Activated T-cell treated with anti-CD3 and anti-CD28 coated beads, Interleukin-2, amount 50 U/mL, for 72 hours (primary cell): ENCODE measurements at places on chromosomes 7 and 10. TPM values are rescaled to one million over a fixed set of nuclear protein-coding genes. Genes with fewer than 3 reads are reported as not detected.

DNA sequence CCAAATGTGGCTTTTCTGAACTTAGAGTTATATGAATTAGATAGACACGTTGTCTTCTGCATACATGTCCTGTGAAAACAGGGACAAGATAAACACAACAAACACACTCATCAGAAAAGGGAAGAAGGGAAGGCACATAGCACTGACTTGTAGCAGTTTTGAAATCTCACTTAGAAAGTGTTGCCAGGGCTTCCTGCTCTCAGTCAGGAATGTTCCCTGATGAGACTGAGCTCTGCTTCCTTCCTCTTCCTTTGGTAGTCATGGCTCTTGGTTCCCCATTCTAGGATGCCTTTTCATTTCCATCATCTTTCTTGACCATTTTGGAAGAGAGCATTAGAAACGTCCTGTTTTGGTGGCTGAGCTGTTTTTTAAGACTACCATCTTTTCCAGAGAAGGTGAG is 233.8 kb upstream of the LYZL1 start:
- no peak for DNase-seq
- H3K27ac ChIP-seq: no peak overlapping the region
- H3K36me3 ChIP-seq: no peaks in the 10 kb centered on the region

DNA sequence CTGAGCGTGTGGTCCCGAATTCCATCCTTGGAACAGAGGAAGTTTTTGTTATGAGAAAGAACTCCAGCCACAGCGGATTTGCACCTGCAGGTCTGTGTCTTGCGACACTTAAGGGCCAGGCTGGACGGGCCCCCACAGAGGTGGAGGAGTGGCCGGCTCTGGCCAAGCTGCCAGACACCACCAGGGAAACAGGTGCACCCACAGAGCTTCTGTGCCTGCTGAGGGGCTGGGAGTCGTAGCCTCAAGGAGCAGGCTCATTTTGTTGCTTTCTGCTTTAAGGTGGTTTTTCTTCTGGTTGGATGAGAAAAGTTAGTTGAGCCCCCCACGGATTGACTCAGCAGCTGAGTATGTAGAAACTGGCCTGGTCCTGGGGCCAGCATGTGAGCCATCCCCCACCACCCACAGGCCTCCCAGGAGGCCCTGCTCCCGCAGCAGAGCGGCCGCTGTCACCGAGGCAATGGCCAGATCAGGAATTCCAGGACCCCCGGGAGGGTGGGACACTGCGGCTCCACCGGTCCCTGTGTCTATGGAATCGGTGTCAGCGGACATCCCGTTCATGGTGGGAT is 41.9 kb downstream of the NKX6-2 start:
- no peak overlapping the region for H3K4me3 ChIP-seq
- no peak for DNase-seq
- H3K27ac ChIP-seq: no peak overlapping the region
- no peaks in the 10 kb centered on the region for H3K4me1 ChIP-seq

DNA sequence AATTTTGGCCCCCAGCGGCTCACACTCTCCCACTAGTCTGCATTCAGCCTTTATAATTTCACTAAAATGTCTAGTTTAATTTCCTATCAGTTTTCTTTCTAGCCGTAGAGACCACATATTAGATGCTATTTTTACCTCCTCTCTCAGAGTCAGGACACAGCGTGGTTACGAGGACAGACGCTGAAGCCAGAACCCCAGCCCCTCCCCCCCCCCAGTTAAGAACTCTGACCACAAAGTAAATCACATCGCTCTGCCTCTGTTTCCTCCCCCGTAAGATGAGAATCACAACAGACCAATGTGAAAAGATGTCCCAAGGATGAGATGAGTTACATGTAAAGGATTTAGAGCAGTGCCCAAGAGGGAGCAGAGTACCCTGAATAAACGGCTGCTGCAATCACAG is 11.1 kb upstream of the TARP start:
- no peak for DNase-seq
- no peak overlapping the region for H3K27ac ChIP-seq
- H3K4me3 ChIP-seq: no peak overlapping the region
- H3K27me3 ChIP-seq: no peaks in the 10 kb centered on the region
- no peaks in the 10 kb centered on the region for H3K4me1 ChIP-seq
- H3K36me3 ChIP-seq: no peaks in the 10 kb centered on the region

The OR2AE1 gene
- 0.53 TPM for total RNA-seq

DNA sequence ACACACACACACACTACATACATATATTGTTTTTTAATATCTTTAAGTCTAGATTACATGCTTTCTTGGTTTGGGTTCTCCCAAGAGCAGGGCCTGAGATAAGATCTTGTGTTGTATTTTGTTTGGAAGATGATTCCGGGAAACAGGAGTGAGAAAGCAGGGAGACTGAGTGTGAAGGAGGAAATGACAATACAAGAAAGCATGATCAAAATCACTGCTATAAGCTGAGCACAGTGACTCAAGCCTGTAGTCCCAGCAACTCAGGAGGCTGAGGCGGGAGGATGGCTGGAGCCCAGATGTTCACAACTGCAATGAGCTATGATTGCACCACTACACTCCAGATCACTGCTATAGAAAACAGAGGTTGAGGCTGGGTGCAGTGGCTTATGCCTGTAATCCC is 267.6 kb downstream of the SKIDA1 start:
- DNase-seq: no peak
- no peak overlapping the region for H3K4me3 ChIP-seq
- H3K36me3 ChIP-seq: no peaks in the 10 kb centered on the region
- H3K27ac ChIP-seq: no peak overlapping the region
- no peaks in the 10 kb centered on the region for H3K27me3 ChIP-seq

- peaks cover 12% of the 10 kb centered on the region for H3K4me1 ChIP-seq
- DNase-seq: no peak
- H3K27ac ChIP-seq: no peak overlapping the region
- no peak overlapping the region for H3K4me3 ChIP-seq
Observed at GRCh38 chr10:5876181-5876768, 13.4 kb downstream of the ANKRD16 start.

DNA sequence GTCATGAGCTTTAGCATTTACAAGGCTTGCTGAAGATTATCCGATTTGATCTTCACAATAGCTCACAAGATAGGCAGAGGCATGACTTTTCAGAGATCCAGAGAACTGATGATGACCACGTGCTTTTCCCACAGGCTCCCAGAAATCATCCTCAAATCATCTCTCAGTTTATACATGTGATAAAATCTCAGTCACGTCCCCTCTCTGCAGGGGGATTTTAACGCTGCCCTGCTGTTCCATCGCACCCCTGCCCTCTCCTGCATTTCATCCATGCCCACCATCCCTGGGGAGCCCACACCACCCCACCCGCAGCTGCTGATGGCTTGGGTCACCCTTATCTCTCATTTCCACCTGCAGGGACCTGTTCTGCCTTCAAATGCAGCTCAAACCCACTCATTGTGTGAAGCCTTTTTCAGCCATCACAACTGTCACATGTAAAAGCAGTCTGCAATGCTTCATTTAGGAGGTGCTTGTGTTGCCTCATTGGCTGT is 141.8 kb downstream of the DIP2C start:
- H3K4me1 ChIP-seq: peaks cover 4% of the 10 kb centered on the region
- DNase-seq: no peak
- no peak overlapping the region for H3K27ac ChIP-seq
- H3K36me3 ChIP-seq: no peaks in the 10 kb centered on the region

The TMEM176A gene
- 0.24 TPM for total RNA-seq

GRCh38 chr7:159039716-159040115 is 105.0 kb downstream of the VIPR2 start:
- no peak for DNase-seq
- H3K4me3 ChIP-seq: no peak overlapping the region
- peaks cover 7% of the 10 kb centered on the region for H3K27me3 ChIP-seq

DNA sequence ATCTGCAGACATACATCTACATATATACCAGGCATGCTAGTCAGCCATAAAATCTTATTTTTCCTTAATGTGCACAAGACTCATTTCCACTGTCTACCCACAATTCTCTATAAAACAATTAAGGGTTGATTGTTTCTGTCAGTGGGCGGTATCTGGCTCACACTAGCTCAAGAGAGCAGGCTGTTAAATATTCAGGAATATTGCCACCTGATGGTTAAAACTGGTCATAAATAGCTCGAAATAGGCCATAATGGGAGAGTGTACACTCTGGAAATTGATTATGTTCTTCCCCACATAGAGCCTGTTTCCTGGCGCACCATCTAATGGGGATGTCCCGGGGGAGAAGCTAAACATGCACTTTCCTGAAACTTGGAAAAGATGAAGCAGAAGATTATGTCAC is 620.6 kb upstream of the ANKRD30A start:
- no peaks in the 10 kb centered on the region for H3K4me1 ChIP-seq
- H3K4me3 ChIP-seq: no peak overlapping the region
- H3K27ac ChIP-seq: no peak overlapping the region
- DNase-seq: no peak
- H3K27me3 ChIP-seq: no peaks in the 10 kb centered on the region

The AOAH gene
- total RNA-seq: 23.5 TPM

DNA sequence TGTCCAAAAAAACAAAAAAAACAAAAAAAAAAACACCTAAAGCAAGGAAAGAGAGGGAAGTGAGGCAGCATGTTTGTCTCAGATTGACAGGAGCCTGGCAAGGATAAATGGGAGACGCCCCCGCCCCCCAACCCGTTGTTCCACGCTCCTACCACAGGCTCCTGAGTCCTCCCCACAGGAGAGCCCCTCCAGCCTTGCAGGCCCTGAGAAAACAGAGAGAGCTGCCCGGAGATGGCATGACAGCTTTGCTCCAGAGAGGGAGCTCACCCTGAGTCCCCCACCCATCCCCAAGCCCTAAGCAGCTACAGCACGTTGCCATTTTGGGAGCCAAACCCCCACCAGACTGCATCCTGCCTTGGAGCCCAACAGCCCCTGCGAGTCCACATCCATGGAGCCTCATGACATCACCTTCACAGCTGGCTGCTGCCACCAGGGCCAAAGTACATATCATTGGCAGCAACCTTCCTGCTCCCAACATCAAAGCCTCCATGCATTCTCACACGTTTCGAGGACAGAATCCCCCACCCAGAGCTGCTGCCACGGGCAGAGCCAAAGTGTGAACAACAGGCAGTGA is 1283.3 kb downstream of the TYW1 start:
- no peak overlapping the region for H3K27ac ChIP-seq
- DNase-seq: no peak
- H3K27me3 ChIP-seq: no peaks in the 10 kb centered on the region
- H3K4me1 ChIP-seq: no peaks in the 10 kb centered on the region

The MRLN gene
- total RNA-seq: not detected

DNA sequence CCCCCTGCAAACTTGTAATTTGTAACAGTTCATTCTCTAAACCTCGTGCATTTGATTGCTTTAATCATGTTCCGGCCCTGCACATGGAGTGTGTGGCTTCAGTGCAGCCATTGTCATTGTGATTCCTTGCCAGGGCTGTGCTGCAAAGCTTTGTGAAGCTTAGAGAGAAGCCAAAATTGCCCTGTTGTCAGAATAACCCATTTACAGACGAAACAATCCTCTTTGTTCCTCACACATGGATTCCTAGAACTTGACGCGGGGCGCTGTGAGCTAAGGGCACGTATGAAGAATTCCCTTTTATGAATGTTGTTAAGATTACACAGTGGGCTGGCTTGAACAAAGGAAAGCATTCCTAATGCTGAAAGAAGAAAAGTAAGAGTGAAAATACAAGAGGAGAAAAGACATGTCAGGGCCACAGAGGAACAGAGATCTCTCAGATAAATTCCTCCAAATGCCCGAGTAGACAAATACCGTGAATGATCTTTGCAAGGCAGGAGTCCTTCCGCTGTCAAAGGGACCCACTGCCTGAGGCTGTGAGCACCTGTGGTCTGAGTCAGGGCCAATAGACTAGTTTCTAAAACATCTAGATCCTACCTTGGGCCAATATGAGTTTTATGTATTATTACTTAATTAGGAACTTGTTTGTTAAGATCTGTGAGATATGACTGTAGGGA is 205.4 kb upstream of the C7orf33 start:
- H3K36me3 ChIP-seq: no peaks in the 10 kb centered on the region
- DNase-seq: no peak
- peaks cover 9% of the 10 kb centered on the region for H3K27me3 ChIP-seq
- H3K4me3 ChIP-seq: no peak overlapping the region
- H3K27ac ChIP-seq: no peak overlapping the region

DNA sequence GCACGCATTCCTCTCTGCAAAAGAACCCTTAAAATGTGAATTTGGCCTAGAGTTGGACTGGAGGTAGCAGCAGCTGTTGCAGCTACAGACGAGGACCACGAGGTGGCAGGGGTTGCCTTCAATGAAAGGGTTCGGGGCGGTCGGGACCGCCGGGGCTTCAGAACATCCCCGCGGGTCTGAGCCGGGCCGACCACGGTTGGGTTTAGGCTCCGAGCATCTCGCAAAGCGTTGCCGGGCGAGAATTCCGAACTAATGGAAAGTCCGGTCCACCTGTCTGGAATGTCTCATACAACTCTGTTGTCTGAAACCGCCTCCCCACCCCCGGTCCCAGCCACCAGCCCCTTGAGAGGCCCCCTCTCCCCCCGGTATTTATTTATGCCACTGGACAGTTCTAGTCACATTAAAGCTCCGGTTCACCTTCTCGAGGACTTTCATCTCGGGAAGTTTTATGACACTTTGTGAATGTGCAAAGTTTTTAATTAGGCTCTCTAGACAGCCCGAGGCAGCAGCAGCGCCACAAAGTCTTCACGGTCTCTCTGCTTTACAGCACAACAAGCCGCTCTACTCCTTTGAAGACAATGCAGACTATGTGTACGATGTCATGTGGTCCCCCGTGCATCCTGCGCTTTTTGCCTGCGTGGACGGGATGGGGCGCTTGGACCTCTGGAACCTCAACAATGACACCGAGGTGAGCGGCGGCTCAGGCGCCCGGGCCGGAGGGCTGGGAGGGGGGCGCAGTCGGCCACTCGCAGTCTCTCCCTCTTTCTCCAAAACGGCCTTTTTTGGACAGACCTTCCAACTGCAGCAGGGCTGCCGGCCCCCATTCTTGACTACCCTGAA is 246.2 kb downstream of the SLC25A13 start:
- peaks cover 10% of the 10 kb centered on the region for H3K4me1 ChIP-seq
- peak overlapping the region; percentile 92 for H3K4me3 ChIP-seq
- H3K36me3 ChIP-seq: no peaks in the 10 kb centered on the region
- no peak overlapping the region for H3K27ac ChIP-seq
- peak; percentile 58 for DNase-seq
- peaks cover 43% of the 10 kb centered on the region for H3K27me3 ChIP-seq

DNA sequence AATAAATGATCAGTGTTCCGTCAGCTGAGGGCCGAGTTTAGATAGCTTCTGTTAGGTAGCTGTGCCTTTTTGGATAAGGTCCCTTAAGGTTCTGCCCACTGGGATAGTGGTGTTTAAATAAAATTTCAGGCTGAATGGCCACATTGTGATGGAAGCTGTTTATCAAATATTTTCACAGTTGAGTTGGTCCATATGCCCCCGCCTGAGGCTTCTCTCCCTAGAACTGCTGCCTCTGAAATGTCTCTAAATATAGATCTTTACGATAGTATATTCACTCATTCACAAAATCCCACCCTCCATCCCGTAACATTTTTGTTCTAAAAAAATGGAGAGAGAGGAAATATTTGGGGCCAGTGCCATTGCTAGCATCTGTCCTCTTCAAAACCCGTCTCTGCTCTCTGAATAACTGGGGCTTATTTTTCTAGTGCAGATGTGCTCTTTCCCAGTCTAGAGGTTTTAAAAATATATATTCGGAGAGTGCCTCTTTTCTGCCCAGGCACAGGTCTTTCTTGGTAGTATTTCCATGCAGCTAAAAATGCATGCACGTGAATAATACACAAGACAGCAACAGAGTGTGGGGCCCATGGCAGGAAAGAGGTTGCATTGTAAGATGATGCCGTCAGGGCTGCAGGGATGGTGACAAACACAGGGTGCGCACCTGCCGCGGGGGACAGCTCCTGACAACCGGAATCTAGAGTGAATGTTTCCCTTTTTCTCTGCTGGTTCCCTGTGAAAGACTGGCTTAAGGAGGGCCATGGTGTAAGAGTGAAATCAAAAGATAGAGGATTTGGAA is 105.4 kb upstream of the BTBD16 start:
- H3K27ac ChIP-seq: no peak overlapping the region
- peaks cover 46% of the 10 kb centered on the region for H3K27me3 ChIP-seq
- H3K36me3 ChIP-seq: no peaks in the 10 kb centered on the region
- no peaks in the 10 kb centered on the region for H3K4me1 ChIP-seq
- no peak for DNase-seq
- no peak overlapping the region for H3K4me3 ChIP-seq
